ENCODE measurements at places on chromosomes 1 and 21.

DNA sequence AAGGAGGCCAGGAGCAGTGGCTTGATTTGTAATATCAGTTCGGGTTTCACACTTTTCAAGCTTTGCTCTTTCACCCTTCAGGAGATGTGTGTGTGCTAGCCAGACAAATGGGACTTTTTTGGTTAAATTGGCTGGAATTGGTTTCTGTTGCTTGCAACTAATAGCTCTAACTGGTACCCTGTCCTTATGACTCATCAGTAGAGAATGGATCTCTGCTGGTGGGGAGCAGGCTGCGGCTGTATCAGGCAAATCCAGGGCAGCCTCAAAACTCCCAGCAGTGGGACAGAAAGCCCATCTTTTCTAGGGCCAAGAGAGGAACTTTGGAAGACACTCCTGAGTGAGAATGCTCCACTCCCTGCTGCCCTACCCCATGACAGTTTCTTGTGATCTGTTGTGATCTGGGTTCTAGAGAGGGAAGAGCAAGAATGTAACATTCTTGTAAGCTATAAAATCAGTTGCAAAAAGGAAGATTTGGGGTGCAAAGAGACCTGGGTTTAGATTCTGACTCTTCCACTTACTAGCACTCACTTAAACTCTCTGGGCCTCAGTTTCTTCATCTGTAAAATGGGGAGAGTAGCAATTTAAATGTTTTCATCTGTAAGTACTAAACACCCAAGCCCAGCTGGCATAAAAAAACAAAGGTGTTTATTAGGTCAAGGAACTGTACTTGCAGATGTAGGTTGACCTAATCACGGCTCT lies 257.0 kb upstream of the TMEM51 start:
- no peak for DNase-seq

- DNase-seq: no peak
Observed at GRCh38 chr1:3771108-3772026, 1.2 kb upstream of the SMIM1 start.

- no peak for DNase-seq
Observed at GRCh38 chr1:240936911-240937668, 325.1 kb upstream of the GREM2 start.

DNA sequence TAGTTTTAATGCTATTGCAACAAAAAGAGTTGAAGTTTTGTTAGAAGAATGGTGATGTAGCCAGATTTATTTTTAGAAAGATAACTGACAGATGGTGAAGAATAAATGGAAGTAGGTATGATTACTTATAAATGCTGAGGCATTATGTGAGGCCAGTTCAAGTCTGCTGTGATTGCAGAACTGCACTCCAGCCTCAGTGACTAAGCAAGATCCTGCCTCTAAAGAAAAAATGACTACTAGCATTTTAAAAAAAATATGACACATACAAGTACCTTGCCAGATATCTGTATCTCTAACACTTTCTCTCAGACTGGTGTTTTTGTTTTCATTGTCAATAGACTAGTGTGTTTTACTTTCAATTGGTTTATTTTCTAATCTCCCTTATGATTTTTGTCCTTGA lies 1242.4 kb upstream of the ADGRL4 start:
- no peak for DNase-seq

DNA sequence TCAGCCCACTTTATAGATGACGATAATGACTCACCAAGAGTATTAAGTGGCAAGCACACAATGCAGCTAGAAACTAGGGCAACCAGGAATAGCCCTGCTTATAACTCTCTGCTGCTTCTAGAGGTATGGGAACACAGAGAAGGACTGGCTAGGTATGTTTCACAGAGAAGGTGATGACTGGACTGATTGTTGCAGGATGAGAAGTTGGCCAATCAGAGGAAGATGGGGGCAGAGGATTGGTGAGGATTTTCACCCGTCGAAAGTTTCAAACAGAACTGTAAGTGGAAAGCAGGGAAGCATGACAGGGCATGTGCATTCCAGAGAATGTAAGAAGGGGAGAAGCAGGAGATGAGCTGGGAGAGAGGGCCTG lies 222.4 kb upstream of the JUN start:
- no peak for DNase-seq

DNA sequence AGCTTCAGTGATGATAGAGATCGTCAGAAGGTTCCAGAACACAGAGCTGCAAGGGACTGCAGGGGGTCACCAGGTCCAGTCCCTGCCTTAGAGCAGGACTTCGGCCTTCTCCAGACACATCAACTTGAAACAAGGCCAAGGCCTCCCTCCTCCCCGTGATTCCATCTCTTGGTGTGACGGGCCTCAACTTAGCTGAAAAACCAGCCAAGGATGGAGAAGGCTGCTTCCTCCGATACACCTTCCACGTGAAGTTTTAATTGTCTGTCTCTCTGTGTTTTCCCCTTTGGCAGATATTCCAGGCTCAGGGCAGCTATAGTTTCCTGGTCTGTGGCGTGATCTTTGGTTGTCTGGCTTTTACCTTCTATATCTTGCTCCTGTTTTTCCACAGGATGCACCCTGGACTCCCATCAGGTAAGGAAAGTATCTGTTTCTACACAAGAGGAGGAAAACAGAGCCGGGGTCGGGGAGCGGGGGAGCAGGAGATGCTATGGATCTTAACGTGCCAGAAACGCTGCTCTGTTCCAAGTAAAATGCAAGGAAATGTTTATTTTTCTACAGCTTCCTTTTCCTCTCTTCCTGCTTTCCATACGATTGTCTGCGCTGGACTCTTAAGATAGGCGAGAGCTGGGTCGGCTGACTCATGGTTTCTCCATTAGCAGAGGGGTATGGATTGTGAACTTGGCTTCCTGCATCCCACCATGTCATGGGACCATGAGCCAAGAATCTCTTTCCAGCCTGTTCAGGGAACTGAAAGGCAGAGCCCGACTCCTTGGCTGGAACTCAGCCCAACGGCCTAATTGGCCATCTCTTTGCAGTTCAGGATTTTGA lies 32.8 kb downstream of the ELK4 start:
- DNase-seq: no peak

DNA sequence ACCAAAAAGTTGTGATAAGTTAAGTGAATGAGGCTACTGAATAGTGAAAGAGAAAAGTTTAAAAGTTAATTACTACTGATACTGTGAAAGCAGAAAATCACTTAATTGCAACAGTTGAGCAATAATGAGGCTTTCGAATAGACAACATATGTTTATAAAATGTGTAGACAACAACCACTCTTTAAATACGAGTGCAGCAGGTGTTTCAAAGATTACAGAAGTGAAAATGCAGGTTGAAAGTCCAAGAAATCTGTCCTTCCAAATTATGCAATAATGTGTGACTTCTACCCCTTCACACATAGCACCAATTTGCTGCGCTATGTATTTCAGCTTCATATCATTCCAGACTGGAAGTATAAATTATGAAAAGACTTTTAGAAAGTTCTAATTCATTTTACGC lies 213.0 kb downstream of the COL24A1 start:
- no peak for DNase-seq

GRCh38 chr1:93014168-93014567 lies 52.9 kb upstream of the DIPK1A start:
- no peak for DNase-seq

- no peak for DNase-seq
Observed at GRCh38 chr1:21503706-21504377, 5.4 kb upstream of the ALPL start.
